ENCODE measurements at places on chromosomes 11 and 22.
A peak's percentile ranks its signal among the peaks of the same experiment; 100 is the strongest.

DNA sequence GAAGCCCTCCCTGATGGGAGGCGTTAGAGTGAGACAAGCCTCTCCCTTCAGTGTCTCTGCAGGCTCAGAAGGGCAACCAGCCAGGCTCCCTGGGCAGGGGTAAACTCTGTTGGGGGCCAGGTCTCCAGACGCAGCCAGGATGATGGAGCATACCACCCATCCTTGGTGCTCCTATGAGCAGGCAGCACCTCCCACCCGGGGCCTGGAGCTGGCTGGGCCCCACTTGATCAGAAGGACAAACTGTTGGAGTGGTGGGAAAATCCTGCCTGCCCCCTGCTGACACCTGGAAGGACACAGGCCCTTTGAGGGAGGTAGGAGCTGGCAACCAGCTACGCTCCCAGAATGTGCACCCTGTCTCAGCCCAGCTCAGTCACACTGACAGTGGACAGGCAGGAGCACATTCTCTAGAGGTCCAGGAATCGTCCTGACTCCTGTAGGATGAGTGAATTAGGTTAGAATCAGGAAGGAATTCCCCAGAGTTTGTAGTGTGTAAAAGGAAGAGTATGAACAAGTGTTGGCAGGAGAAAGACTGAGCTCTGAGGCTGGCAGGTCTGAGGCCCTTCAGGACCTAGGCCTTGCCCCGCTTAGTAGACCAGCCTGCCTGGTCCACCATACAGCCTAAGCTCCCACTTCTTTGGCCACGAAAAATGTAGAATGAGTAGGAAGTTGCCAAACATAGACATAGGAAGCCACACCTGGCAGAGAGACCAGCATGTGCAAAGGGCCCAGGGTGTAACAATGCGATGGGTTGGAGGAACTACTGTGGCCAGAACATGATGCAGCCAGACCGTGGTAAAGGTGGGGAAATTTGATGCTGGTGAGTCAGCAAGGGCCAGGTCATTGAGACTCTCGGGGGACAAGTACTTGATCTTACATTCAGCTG is 19.1 kb downstream of the ARHGEF17 start:
- no peak for DNase-seq

DNA sequence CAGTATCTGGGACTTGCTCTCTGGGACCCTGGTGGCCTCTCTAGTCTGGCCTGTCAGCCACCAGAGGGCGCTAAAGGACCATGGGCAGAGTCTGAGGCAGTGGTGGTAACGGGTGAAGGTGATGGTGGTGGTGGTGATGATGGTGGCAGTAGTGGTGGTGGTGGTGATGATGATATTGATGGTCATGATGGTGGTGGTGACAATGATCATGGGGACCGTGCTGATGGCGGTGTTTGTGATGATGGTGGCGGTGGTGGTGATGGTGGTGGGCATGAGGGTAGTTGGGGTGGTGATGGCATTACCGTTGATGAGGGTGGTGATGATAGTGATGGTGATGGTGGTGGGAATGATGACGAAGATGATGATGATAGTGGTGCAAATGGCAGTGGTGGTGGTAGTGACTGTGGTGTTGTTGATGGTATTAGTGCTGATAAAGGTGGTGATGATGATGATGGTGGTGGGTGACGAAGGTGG is 16.0 kb downstream of the TRPM5 start:
- peak; percentile 64 for DNase-seq

GRCh38 chr11:11163236-11163635 is 189.8 kb downstream of the CSNK2A3 start:
- no peak for DNase-seq

DNA sequence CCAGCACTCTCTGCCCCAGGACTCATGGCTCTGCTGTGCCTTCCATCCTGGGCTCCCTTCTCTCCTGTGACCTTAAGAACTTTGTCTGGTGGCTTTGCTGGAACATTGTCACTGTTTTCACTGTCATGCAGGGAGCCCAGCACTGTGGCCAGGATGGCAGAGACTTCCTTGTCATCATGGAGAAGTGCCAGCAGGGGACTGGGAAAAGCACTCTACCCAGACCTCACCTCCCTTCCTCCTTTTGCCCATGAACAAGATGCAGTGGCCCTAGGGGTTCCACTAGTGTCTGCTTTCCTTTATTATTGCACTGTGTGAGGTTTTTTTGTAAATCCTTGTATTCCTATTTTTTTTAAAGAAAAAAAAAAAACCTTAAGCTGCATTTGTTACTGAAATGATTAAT is 2.9 kb upstream of the TTC36 start:
- DNase-seq = no peak

DNA sequence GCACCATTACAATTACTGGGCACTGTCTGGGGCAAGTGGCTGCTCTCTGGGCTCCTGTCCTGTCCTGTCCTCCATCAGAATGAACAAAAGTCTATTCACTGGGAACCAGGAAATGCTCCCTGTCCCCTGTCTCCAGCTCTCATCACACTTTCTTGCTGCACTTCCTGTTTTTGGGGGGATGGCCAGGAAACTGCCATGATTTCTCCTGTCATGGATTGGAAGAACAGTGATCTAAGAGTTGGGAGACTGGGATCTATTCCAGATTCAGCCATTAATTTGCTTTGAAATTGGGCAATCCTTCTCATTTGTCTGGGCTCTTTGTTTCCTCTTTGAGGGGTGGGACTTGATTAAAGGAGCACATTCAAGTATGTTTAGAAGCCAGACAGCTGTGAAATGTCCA is 61.4 kb upstream of the KIRREL3 start:
- DNase-seq = no peak

DNA sequence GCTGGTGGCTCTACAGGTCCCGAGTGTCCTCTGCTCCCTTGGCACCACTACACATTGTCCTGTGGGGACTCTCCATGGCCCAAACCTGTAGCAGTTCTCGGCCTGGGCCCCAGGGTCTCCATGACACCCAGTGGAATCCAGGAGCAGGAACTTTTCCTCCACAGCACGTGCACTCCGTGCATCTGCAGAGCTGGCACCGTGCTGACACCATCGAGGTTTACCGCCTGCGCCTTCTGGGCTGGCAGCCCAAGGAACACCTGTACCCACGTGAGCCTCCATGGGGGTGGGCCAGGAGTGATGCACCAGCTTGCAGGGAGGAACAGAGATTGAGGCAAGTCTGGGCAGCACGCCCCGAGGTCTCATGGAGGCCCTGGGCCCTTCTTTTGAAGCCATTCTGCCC is 25.2 kb downstream of the TSPAN32 start:
- no peak for DNase-seq

- DNase-seq = no peak
These were observed 5.8 kb upstream of the ATG16L2 start for GRCh38 chr11:72808331-72808798.

GRCh38 chr11:46183819-46184218 is 62.6 kb upstream of the PHF21A start:
- no peak for DNase-seq

GRCh38 chr22:30459181-30460052 is 12.4 kb downstream of the SEC14L3 start:
- no peak for DNase-seq

- no peak for DNase-seq
These were observed 131.7 kb upstream of the ISX start for GRCh38 chr22:34934261-34934660.

- no peak for DNase-seq
These were observed 104.5 kb upstream of the RCN1 start for GRCh38 chr11:31986201-31986889.

DNA sequence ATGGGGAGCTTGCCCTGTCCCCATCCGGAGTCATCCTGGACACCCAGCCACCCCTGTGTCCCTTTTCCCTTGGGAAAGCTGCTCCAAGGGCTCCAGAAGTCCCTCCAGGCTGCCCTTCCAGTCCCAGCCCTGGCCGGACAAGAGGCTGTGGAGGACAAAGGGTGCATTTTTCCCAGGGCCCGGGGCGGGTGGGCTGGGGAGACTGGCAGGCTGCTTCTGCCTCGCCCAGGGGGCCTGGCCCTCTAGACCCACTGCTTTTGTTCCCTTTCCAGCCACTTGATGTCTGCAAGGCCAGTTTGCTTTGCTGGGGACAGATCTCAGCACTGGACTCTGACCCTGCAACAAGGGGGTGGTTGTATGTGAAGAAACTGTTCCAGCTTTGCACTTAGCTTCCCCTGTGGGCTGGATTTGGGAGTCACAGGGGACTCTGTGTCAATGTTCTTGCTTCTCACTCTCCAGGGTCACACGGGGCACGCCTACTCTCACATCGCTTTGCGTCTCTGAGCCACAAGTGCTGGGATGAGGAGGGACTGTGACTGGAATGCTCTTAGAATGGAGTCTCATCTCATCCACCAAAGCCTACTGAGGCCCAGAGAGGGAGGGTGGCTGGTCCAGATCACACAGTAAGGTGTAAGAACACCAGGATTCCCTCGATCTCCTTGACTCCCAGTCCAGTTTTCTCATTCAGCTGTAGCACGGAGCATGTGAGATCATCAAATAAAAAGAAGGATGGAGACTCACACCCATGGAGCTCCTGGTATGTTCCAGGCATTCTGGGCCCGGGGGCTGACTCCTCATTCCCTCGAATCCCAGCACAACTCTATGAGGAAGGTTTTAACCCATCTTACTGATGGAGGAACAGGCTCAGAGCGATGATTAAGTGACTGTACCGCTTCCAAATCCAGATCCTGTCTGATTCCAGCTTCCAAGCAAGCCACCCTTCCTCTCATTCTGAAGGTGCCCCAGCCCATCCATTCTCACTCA is 59.9 kb downstream of the FBXO7 start:
- no peak for DNase-seq

- peak; percentile 25 for DNase-seq
These were observed at the start of gene SEC14L2 for GRCh38 chr22:30396871-30397655. Gene SEC14L2 (plus strand): TSS chr22:30397018. CDS start chr22:30397117, 99 bp downstream.

DNA sequence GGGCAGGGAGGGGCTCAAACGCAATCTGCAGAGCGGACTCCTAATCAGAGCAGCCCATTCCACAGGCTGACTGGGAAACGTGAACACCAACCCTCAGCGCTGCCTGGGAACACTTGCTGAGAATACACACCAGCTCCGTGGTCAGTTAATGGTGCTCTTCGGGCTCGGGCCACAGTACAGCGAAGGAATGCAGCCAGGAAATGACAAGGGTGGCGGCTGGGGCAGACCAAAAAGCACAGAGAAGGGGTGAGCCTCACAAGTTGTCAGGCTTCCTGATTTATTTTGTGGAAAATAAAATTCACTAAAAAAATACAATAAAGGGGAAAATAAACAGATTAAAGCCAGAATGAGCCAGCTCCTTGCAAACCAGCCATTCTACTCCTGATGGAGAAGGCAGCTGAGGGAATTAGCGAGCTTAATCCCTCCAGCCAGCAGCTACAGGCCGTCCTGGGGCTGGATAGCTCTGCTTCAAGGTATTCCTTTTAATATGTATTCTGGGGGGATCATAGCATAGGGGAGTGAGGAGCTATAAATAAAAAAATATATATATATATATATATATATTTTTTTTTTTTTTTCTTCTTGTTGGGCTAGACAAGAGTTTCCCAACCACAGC is 165.5 kb upstream of the NTM start:
- DNase-seq = no peak

GRCh38 chr11:119374632-119375336 is 6.7 kb downstream of the USP2 start:
- DNase-seq = no peak

DNA sequence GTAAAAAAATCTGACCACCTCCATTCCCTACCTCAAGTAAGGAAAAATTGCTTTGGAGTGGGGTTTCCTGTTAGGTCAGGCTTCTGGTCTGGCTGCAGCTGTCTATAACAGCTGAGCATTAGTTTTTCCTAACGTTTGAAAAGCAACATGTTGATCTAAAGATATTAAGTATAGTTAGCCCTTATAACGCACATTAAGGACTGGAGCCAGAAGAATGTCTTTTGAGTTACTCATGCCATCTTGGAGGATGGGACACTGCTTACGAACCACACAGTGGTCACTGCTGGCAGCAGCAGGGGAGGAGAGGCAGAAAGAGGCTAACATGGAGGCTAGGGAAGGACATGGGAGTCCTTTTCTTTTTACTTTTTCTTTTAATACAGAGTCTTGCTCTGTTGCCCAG is 44.1 kb upstream of the GDPD4 start:
- DNase-seq = no peak

GRCh38 chr11:106854429-106854828 is 163.8 kb downstream of the GUCY1A2 start:
- no peak for DNase-seq

DNA sequence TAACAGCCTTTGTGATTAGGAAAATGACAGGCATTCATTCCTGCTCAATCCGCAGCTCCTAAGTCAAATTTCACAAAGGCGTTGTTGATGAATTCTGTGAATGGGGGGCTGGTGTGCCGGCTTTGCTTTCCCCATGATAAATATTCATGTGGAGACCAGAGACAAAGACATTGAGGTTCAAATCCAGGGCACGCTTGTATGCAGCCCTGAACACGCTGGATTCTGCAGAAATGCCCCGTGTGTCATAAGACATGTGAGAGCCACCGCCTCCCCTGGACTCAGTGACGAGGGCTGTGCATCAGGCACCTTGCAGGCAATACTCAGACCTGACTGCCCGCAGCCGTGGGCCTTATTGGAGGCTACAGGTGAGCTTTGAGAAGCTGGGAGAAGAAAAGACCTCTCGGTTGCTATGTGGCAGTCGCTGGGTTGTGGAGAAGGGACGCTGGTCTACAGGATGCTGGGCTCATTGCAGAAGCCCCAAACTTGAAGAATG is 906.2 kb downstream of the BRD1 start:
- no peak for DNase-seq

- no peak for DNase-seq
These were observed 49.7 kb downstream of the NRXN2 start for GRCh38 chr11:64673279-64673678.
